Stimulated activated CD4-positive, alpha-beta T cell treated with anti-CD3 and anti-CD28 coated beads, Interleukin-12 subunit alpha, Interleukin-12 subunit beta, amount 100 ng/mL, for 4 hours (primary cell): ENCODE measurements at places on chromosomes 6 and 20.
A peak's percentile ranks its signal among the peaks of the same experiment; 100 is the strongest.

DNA sequence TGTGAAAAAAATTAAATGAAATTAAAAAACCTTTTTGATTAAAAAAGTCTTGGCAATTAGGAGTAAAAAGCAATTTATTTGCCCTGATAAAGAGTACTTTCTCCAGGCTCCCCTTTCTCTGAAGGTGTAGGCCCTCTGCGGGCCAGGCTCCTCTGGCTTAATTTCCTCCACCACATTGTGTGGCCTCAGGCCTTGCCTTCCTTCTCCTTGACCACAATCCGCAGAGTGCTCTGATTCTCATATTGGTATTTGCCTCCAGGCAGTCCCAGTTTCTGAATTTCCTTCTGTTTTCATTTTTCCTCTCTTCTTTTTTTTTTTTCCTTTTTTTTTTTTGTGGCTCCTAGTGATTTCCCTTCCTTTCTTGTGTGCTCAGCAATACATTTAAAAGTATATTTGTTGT lies 96.4 kb downstream of the AIG1 start:
- no peak for DNase-seq

- DNase-seq: no peak
These were observed 110.3 kb downstream of the BCAS1 start for GRCh38 chr20:53959911-53960578.

GRCh38 chr6:77816766-77817270 lies 164.0 kb downstream of the MEI4 start:
- DNase-seq: no peak

DNA sequence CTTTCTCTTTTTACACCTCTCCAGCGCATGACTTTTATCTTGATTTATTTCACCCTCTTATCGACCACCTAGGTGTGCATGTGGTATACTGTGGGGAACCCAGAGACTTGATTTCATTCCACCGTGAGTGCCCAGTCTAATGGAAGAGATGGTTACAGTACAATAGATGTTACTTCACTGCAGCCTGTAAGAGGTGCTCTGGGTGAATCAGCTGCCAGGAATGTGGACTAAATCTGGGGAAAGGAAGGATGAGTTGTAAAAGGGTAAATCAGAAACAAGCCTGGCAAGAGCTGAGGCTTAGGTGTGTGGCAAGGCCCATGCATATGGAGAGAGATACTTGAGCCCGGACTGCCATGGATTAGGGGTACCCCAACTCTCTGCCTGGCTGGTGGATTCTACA lies 7.4 kb downstream of the STK35 start:
- DNase-seq: no peak

DNA sequence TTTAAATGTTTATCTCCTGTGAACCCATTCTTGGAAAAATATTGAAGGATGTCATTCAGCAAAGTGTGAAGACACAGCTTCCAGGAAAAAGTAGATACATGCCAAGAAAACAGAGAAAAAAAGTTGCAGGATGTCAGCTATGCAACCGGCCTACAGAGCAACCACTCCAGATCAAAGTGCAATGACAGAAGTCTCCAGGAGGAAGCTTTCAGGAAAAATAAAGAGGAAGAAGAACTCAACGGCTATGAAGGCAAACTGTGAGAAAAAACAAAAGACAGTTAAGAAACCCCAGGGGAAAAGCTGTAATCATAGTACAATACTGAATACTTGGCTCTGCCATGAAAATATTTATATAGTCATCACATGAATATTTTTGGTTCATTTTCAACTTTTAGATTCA lies 30.6 kb downstream of the REPS1 start:
- DNase-seq: no peak

DNA sequence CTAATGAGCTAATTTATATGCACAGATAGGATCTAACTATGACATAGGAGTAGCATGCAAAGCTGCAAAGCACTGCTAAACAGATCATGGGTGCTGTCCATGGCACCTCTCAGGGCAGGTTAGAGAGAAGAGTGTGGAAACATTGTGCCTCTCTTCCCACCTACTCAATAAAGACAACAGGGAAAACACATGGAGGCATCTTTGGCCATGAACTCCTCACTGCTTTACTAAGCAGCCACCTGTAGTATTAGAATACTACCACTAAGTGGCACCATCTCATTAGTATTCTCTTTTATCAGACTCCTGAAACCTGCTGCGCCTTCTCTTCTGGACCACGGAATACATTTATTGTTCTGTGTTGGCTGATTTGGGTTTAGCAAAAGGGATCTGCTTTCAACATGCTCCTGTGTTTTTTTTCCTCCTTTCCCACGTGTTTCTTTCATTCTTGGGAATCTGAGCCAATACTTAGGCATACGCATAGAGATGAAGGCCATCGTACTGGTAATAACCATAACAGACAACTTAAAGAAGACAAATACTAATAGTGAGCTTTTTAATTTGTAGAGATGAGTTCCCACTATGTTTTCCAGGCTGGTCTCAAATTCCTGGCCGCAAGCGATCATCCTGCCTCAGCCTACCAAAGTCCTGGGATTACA lies 9.4 kb upstream of the HDDC2 start:
- DNase-seq: no peak

DNA sequence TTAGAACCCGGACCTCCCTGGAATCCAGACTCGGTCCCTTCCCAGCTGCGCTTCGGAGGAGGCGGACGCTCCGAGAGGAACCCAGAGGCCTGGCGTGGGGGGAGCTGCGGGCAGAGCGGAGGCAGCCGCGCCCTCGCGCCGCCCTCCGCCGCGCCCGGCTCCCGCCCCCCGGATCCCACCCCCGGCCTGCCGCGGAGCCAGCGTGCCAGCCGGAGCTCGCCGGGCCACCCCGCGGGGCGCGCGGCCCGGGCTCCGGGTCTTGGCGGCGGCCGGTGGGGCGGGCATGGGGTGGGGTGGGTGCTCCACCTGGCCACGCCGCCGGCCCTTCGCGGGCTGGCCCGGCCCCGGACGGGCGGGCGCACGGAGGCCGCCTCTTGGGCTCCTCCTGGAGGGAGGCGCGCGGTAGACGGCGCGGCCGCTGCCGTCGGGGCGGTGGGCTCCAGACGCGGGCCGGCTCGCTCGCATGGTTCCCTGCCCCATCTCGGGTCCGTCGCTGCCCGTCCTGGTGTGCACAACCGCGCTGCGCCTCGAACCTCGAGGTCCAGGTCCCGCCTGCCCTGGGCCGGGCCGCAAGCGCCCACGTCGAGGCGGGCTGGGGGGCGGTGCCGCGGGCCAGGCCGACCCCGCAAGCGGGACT lies 592 bp upstream of the CDYL start:
- peak; percentile 68 for DNase-seq

DNA sequence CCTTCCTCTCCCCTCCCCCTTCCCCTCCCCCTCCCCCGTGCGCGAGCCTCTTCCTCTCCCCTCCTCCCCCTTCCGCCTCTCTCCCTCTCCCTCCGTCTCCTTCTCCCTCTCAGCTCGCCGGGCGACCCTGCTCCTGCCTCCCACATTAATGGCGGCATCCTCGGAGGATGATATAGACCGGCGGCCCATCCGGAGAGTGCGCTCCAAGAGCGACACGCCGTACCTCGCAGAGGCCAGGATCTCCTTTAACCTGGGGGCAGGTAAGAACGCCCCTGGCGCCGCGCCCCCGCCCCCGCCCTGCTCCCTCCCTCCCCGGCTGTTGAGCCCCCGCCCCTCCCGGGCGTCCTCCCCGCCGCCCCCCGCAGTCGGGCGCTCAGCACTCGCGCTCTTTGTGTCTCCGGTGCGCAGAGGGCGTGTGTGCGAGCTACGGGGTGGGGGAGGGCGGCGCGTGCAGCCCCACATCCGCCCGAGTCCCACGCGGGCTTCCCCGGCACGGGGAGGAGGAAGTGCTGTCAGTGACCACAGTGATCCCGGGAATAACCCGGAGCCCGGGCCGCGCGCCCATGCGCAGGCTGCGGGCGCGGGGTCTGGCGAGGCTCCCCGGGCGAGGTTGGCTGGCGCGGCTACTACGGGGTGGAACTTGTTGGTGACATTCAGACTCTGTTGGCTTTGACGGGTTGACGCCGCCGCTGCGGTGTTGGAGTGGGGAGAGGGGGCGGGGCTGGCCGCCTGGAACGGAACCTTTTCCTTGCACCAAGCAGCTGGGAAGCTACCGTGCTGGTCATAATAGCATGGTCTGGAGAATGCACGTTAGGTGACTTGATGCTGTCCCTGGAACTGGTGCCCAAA lies 33.2 kb downstream of the PHACTR1 start:
- no peak for DNase-seq
